ENCODE measurements at places on chromosomes 12 and 14.

- no peak for DNase-seq
Observed at GRCh38 chr12:113405694-113406093, 2.0 kb upstream of the SDS start.

DNA sequence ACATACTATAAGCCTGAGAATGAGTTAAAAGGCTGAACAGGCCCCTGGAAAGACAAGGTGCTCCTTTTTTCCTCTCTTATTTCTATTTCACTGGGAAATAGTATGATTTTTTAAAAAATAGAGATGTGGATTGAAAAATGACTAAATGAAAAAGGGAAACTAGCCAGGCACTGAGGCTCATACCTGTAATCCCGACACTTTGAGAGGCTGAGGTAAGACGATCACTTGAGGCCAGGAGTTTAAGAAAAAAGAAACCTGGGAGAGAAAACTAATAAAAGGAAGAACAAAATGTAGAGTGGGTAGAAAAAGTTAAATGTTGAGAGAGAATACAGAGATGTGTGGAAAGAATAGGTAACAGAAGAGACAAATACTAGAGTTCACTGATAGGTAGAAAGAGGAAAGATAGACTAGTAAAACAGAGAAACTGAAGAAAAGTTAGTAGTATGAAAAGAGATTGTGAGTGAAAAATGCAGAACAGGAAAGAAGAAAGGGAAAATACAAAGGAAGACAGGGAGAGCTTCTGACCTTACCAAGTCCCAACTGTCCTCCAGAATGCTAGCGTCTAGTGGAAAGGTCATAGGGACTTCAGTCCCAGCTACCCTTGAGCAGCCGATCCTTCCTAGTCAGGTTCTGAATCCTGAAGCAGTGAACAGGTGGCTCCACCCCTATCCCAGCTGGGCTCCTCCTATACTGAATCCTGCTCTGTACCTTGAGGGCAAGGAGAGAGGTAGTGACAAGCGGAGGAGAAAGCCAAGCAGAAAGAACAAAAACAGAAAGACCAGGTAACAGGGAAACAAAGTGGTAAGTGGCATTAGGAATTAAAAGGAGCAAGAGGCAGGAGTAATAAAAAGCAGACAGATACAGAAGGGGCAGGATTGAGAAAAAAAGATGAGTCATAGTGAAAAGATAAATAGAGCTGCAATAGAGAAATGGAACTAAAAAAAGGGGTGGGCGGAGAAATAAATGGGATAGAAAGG lies 7.3 kb downstream of the TMEM116 start:
- DNase-seq, result no peak

DNA sequence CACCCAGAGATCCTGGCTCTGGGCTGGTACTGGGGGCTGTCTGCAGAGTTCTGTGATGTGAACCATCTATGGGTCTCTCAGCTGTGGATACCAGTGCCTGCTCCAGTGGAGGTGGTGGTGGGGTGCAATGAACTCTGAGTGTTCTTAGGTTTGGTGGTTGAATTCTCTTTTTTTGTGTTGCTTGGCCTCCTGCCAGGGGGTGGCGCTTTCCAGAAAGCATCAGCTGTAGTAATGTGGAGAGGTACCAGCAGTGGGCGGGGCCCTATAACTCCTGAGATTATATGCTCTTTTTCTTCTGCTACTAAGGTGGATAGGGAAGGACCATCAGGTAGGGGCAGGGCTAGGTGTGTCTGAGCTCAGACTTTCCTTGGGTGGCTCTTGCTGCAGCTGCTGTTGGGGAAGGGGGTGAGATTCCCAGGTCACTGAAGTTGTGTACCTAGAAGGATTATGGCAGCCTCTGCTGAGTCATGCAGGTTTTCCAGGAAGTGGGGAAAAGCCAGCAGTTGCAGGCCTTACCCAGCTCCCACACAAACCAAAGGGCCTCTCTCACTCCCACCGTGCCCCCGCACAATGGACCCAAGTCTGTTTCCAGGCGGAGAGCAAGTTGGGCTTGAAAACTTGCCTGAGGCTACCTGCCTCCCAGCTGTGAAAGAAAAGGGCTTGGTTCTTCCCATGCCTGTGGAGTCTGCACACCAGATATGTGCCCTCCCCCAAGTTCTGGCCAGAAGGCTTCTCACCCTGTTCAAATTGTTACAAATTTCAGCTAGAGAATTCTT lies 18.6 kb downstream of the CCER1 start:
- peak; percentile 20 for DNase-seq

- DNase-seq, result no peak
Observed at GRCh38 chr12:121096199-121096798, 36.4 kb upstream of the P2RX7 start.

GRCh38 chr14:40398981-40399380 lies 966.7 kb upstream of the FBXO33 start:
- no peak for DNase-seq
